ENCODE measurements at places on chromosomes 2 and 18. TPM values are rescaled to one million over a fixed set of nuclear protein-coding genes. Genes with fewer than 3 reads are reported as not detected.
A peak's percentile ranks its signal among the peaks of the same experiment; 100 is the strongest.

- no peak for DNase-seq
Measured at GRCh38 chr2:54528311-54528955, 72.3 kb downstream of the SPTBN1 start.

The MC4R gene
- total RNA-seq: not detected

DNA sequence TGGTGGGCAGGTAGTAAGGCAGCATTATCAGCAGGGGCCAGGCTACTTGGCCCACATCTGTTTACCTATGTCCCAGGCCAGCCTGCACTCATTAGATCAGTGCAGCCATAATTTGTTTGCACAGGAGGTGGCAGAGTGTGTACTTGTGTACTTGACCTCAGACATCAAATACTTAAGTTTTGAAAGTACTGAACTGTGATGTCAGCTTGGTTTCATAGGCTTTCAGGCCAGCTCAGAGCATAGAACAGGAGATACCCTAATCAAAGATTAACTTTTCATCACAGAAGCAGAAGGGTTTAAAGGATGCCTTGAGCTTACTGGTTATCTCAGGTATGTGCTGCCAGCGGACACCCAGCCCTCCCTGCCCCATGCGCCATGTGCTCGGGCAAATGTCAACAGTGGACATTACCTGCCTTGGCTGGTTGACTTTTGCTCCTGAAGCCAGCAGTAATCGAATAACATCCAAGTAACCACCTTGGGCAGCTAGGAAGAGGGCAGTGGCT lies 33.2 kb downstream of the ANKRD29 start:
- no peak for DNase-seq

The CFAP65 gene
- total RNA-seq: not detected

DNA sequence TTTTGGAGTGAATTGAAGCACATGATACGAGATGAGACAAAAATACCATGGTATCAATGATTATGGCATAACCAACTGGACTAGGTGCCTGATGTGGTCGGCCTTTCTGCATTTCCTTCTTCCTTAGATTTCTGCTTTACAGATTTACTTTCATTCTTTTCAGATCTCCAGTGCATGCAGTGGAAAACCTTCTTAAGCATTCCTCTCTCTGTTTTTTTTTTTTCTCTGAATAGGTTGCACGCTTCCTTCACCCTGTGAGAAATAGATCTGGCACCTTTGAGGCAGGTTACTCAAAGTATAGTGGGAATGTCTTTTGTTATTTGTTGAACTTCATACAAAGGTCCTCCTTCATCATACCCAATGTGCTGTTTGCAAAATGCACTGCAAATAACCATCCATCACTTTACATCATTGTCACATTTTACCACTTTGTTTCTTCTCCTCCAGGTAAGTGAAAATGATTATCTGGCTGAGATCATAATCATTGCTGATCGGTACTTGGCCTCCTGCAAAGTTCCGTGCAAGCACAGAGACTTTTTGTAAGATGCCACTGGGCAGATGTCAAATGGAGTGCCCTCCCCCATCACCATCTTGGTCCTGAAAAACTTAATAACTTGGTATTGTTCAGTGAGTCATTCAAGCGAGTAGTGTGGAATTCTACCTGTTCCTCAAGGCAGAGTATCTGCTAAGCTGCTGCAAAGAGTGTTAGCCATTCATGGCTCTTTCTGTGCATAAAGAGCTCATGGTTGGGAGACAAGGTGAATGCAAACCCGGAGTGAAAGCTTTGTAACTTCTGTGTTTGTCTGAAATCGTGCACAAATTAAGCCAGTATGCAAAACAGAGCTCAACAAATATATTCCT lies 30.0 kb upstream of the KLHL14 start:
- no peak for DNase-seq

- DNase-seq: peak; percentile 28
Measured at GRCh38 chr2:38751596-38752410, 642 bp upstream of the SRSF7 start.

GRCh38 chr18:9413576-9413975 lies 61.7 kb upstream of the RALBP1 start:
- peak; percentile 49 for DNase-seq
